ENCODE measurements at places on chromosomes 1 and 21.

DNA sequence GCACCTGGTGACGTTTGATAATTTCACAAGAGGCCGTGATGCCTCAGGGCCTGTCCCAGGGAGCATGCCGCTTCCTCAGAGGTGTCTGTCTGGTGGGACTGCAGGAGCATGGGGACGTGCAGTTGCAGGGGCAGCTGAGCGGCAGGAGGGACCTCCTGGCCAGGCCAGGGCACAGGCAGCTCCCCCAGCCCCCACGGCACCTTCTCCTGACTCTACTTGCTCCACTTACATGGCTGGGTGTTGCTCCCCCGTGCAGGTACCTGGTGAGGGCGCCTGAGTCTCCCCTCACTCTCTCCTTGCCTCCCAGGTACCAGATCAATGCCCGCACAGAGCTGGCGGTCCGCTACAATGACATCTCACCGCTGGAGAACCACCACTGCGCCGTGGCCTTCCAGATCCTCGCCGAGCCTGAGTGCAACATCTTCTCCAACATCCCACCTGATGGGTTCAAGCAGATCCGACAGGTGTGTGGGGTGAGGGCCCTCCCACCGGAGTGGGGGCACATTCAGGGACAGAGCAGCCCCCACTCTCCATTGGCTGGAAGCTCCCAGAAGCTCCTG is 108.4 kb downstream of the PDE9A start:
- DNase-seq = no peak

GRCh38 chr1:151992303-151993083 is 1.2 kb downstream of the S100A10 start:
- peak; percentile 56 for DNase-seq

GRCh38 chr1:213107613-213108012 is 56.6 kb downstream of the RPS6KC1 start:
- no peak for DNase-seq

GRCh38 chr1:159945483-159946241 is at the start of gene IGSF9:
TSS of gene IGSF9 (minus strand) at chr1:159945613. CDS start at chr1:159943454, 2,159 bp downstream.
- peak; percentile 73 for DNase-seq

DNA sequence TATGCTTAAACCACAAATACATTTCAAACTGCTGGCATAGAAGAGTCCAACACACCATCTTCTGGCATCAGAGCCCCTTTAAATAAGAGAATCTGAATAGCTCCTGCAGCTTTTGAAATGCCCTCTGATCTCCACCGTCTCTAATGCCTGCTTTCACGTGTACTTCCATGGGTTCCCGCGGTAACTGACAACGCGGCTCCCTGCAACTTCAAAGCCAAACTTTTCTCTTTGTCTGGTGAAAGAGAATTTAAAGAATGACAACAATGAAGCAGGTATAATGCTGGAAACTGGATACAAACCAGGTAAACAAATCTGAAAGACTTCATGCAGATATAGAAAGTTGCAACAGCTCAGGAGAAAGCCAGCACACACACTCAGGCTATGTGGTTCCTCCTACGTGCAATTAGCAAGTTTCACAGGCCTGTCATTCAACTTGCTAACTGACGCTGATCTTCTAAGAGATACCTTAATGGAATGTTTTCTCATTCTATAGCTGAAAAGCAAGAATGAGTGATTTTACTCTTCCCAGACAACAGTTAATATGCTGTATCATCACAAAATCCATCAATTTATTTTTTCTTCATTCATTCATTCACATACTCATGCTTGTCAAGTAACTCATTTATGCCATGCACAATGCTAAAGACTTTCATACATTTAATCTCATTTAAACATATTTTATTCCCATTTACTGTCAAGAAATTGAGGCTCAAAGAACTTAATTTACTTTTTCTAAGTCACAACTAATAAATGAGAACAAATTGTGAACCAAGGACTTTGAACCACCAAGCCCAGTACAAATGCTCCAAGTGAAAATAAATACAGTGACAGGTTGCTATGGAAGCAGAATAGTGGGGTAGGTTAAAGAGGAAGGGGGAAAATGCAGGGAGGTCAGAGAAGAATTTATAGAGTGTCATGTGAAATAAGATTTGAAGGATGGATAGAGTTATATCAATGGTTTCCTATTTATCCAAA is 202.7 kb upstream of the SNX7 start:
- DNase-seq = no peak

DNA sequence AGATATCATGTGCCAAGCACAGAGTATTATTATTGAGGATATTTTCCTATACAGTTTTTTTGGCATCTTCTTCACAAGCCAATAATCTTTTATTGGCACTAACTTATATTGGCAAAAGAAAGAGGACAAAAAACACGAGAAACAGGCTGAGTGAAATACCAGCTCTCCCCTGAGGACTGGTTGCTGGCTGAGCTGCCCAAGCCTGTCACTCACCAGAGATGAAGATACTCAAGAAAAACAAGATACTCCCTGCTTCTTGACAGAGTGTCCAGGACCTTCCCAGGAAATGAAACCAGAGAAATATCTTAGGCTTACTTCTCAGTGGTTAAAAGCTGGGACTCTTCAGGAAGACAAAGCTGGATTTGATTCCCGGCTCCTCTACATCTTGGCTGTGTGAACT is 35.9 kb upstream of the ATP1B1 start:
- no peak for DNase-seq

- DNase-seq = no peak
Observed at GRCh38 chr1:82265436-82265835, 464.7 kb downstream of the ADGRL2 start.

- no peak for DNase-seq
Observed at GRCh38 chr1:182485861-182486260, 35.9 kb downstream of the RGSL1 start.

DNA sequence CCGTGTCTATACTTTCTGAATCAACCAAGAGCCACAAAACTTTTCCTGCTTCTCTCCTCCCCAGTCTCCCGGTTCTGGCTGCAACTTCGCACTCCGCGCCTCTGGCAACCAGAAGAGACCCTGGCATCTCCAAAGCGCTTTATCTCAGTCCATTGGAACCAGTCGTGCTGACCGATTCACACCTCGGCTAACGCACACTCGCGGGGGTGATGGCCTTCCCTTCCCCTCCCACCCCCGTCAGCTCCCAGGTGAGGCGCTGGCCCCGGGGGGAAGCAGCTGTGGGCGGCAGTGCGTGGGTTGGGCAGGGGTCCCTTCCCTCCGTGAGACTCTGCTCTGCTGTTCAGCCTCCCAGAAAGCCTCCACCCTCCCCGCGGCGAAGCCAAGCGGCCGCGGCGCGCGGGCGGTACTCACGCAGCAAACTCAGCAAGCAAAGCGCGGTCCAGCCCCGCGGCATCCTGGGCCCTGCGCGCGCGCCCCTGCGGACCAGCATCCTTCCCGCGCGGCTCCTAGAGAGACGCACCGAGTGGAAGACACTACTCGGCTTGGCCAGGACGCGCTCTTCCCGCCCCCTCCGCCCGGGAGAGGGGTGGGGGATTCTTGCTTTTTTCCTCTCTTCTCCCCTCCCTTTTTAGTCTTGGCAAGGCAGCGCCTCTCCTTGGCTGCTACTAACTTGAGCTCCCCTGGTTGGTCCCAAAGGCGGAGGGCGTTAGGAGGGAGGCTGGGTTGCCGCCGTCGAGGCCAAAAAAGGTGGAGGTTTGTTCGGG is at the start of gene CD34:
Gene CD34 (minus strand): TSS at position 535 of the 764 bp plus-strand sequence. CDS start 45 bp downstream, at position 490.
- no peak for DNase-seq

GRCh38 chr1:88802404-88802803 is 89.0 kb downstream of the GTF2B start:
- DNase-seq = no peak

DNA sequence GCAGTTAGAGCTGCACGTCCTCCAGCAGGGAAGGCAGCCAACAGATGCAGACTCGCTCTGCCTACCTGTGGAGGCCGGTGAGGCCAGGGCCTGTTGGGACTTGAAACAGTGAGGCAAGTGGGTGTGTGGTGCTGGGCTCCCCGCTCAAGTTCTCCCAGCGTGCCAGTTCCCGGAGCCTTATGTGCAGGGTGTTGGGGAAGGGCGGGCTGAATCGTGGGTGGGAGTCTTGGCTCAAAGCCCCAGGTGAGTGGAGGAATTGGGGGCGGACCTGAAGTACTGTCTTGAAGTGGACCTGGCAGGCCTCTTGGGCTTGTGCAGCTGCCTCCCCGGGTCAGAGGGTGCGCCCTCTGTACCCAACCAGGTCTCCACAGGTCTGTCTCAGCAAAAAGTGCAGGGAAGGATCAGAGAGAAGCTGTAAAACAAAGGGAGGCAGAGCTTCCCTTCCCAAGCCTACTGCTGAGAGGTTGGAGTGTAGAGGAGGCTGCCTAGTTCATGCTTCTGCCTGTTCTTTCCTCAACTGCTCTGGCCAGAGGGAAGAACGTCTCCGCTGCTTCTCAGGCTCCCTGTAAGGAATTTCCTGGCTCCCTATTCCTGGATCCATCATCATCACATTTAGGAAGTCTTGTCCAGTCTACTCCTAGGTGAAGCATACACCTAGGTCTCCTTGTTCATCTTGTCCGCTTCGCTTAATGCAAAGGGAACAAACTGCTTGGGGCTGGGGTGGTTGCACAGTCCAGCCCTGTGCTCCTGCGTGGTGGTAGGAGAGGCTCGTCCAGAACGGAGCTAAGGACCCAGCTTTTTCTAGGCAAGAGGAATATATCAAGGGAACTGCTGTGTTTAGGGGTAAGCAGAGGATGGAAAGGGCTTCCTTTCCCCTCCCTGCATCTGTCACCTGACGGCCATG is 14.9 kb downstream of the UTP11 start:
- no peak for DNase-seq

DNA sequence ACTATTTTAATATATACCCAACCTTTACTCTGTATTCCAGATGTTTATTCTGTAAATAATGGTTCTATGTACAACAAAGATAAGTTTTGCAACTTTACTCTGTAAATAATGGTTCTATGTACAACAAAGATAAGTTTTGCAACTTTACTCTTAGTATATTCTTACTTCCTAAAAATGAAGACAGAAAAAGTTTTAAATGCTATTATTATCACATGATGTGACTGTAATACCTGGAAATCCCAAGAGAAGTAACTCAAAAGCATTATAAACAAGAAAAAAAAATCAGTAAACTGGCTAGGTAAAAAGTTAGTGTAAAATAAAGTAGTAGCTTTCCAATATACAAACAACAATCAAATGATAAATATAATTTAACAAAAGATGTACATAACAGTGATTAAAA is 18.5 kb upstream of the EXO1 start:
- DNase-seq = no peak

DNA sequence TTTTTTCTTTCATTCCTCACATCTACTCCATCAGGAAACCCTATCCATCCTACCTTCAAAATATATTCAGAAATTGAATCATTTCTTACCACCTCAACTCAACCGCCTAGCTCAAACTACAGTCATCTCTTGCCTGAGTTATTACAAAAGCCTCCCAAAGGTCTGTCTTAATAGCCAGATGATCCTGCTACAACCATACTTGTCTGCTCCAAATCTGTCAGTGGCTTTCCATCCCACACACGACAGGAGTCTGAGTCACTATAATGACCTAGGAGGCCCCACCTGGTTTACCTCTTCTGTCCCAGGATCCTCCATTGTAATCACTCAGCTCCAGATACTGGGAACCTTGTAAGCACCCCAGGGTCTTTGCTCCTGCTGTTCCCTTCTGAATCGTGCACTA is 37.1 kb upstream of the IL12RB2 start:
- no peak for DNase-seq

DNA sequence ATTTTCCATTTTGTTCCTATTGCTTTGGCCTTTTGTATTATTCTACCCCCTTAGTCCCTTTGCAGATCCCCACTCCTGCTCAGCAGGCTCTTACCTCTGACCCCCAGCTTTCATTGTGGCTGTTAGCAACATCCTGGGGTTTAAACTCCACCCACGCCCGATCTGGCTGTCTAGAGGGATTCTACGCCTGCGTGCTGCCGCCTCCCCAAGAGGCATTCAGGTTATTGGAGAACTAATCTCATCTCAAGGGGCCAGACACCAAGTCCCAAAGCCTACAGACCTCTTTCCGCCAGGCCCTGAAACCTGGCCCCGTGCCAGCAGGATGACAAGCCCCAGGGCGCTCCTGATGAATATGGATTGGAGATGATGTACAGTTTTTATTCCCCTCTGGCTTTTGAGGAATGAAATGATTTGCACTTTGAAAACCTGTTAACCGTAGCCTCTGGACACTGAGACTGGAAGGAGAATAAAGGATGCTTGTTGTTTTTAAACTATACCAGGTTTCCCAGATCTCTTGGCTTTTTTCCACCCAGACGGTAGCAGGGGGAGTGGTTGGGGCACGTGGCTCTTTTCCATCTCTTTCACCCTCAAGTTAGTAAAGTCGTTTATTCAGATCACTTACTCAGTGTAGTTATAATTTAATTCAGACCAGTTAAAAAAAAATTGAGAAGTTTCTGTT is 14.5 kb upstream of the IKBKE start:
- no peak for DNase-seq

DNA sequence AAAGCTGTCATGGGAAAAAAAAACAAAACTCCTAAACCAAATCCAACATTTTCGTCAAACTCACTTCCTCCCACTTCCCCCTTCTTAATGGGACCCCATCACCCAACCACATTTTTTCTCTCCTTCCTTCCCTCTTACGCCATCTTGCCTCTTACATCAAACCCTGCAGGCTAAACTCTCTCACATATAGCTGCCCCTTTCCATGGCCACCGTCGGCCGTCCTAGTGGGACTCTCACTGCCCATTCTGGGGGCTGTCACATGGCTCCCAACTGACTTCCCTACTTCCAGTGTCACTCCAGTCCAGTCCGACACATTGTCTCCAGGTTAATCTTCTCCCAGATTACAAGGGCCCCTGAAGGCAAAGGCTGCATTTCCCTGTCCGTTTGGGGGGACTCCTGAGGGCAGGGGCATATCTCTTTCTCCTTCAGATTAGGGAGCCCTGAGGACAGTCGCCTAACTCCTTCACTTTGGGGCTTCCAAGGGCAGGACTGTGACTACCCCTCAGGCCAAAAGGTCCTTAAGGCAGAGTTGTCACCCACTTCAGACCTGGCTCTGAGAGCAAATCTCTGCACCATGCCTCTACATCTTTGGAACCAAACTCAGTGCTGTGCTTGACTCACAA is 658 bp downstream of the UBXN11 start:
- DNase-seq = no peak

GRCh38 chr1:22217811-22218460 is 75.0 kb upstream of the WNT4 start:
- DNase-seq = no peak

DNA sequence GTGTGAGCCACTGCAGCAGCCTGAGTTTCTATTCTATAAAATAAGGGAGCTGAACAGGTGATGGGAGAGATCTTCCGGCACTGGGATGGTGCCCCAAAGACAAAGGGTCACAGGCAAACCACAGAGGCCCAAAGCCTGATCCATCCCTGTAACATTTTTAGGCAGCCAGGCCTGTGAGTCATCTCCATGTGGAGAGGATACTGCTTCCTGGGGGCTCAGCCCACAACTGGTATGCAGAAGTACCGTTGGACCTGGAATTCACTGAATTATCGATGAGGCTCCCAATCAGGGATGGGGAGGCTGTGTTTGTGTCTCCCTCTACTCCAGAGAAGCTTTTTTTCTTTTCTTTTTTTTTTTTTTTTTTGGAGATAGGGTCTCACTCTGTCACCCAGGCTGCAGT is 48.8 kb upstream of the WASF2 start:
- no peak for DNase-seq

Data from liver (tissue), 10 donors.